Muscle of leg (tissue), 16 donors: ENCODE measurements at places on chromosomes 13 and 19. TPM values are rescaled to one million over a fixed set of nuclear protein-coding genes. Genes with fewer than 3 reads are reported as not detected.

The CEACAM20 gene
- total RNA-seq: not detected

GRCh38 chr13:97221466-97221865 is 667 bp upstream of the MBNL2 start:
- H3K27ac ChIP-seq: peak overlapping the region; percentile 91
- H3K27me3 ChIP-seq: no peaks in the 10 kb centered on the region
- H3K4me3 ChIP-seq: peak overlapping the region; percentile 71

The CDX2 gene
- not detected for total RNA-seq

The LRP3 gene
- 20.8 TPM for total RNA-seq

- H3K4me1 ChIP-seq: no peaks in the 10 kb centered on the region
- no peak overlapping the region for H3K27ac ChIP-seq
- no peaks in the 10 kb centered on the region for H3K36me3 ChIP-seq
Measured at GRCh38 chr13:60431108-60431700, 34.2 kb downstream of the TDRD3 start.

- peak; percentile 25 for DNase-seq
- peaks cover 11% of the 10 kb centered on the region for H3K36me3 ChIP-seq
- H3K4me3 ChIP-seq: no peak overlapping the region
- peaks cover 11% of the 10 kb centered on the region for H3K4me1 ChIP-seq
- H3K27me3 ChIP-seq: no peaks in the 10 kb centered on the region
Measured at GRCh38 chr13:106561551-106562170, 6.3 kb downstream of the ARGLU1 start.

The VSIG10L gene
- total RNA-seq: 0.49 TPM

GRCh38 chr13:21576426-21576825 is 27.5 kb downstream of the MICU2 start:
- H3K4me3 ChIP-seq: no peak overlapping the region
- no peaks in the 10 kb centered on the region for H3K36me3 ChIP-seq
- no peak overlapping the region for H3K27ac ChIP-seq
- peaks cover 5% of the 10 kb centered on the region for H3K4me1 ChIP-seq

- DNase-seq: peak; percentile 30
- H3K27ac ChIP-seq: peak overlapping the region; percentile 37
- H3K36me3 ChIP-seq: no peaks in the 10 kb centered on the region
- H3K4me1 ChIP-seq: no peaks in the 10 kb centered on the region
Measured at GRCh38 chr13:75760131-75761021, 124.2 kb downstream of the LMO7 start.

GRCh38 chr13:96238241-96238640 is 148.3 kb downstream of the HS6ST3 start:
- no peak overlapping the region for H3K4me3 ChIP-seq
- no peaks in the 10 kb centered on the region for H3K36me3 ChIP-seq
- H3K27ac ChIP-seq: no peak overlapping the region
- no peaks in the 10 kb centered on the region for H3K27me3 ChIP-seq

The ATP1A3 gene
- 0.18 TPM for total RNA-seq

GRCh38 chr13:97028441-97029299 is 34.4 kb upstream of the OXGR1 start:
- no peaks in the 10 kb centered on the region for H3K36me3 ChIP-seq
- no peaks in the 10 kb centered on the region for H3K4me1 ChIP-seq
- no peak overlapping the region for H3K27ac ChIP-seq
- H3K27me3 ChIP-seq: no peaks in the 10 kb centered on the region
- DNase-seq: peak; percentile 76
- H3K4me3 ChIP-seq: no peak overlapping the region

DNA sequence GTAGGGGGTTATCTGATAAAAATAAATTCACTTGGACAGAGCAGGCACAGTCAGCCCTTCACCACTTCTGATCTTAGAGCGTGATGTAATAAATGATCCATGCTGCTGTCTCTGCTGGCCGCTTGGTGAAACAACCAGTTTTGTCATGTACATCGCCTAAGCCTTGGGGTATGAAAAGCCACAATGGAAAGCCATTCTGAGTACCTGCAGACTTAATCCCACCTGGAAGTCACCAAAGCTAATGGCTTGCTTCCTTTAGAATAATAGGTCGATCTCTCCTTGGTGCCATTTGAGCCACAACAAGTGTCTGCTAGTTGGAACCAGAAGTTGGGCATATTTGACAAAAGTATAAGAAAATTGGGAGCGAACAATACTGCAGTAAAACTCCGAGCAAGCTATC is 1649.7 kb upstream of the SPRY2 start:
- H3K36me3 ChIP-seq: no peaks in the 10 kb centered on the region
- no peak for DNase-seq
- H3K27ac ChIP-seq: no peak overlapping the region
- H3K4me3 ChIP-seq: no peak overlapping the region
- no peaks in the 10 kb centered on the region for H3K27me3 ChIP-seq

DNA sequence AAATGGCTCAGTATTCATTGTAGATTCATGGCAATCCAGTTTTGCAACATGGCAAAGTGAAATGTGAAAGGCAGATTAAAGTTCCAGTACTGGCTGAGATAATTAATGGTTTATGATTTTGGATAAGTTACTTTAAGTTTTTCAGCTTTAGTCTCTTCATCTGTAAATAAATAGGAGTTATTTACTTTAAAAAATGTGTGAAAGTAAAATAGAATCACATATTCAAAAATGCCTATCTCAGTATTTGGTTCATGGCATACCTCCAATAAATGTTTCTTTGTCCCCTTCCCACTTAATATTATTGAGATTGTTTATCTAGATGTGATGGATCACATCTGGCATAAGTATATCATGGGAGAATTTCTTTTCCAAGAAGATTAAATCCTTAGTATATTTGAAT is 426.0 kb downstream of the GPC5 start:
- no peak overlapping the region for H3K4me3 ChIP-seq
- H3K4me1 ChIP-seq: no peaks in the 10 kb centered on the region
- H3K27ac ChIP-seq: no peak overlapping the region
- no peaks in the 10 kb centered on the region for H3K27me3 ChIP-seq
- no peak for DNase-seq
- H3K36me3 ChIP-seq: no peaks in the 10 kb centered on the region

The FAM216B gene
- total RNA-seq: 0.09 TPM

The ZNF560 gene
- total RNA-seq: 0.13 TPM

DNA sequence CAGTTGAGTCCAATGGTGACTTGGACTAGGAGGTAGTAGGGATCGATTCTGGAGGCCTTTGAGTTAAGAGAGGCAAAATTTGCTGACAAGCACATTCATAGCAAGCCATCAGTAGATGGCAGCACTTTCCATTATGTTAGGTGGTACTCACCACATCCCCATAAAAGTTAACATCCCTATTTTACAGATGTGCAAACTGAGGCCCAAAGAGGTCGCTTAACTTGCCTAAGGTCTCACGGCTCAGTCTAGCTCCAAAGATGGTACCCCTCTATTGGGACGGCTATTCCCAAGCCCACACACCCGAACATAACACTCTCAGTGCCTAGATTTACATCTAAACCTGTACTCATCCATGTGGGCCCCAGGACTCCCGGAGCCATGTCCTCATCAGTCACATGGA is 21.5 kb upstream of the FOSB start:
- no peak overlapping the region for H3K4me3 ChIP-seq
- H3K4me1 ChIP-seq: peaks cover 52% of the 10 kb centered on the region
- DNase-seq: no peak
- H3K27me3 ChIP-seq: no peaks in the 10 kb centered on the region
- H3K36me3 ChIP-seq: no peaks in the 10 kb centered on the region

The BEST2 gene
- not detected for total RNA-seq

GRCh38 chr13:109870696-109871370 is 84.5 kb upstream of the IRS2 start:
- H3K36me3 ChIP-seq: no peaks in the 10 kb centered on the region
- H3K27ac ChIP-seq: no peak overlapping the region
- H3K4me3 ChIP-seq: no peak overlapping the region
- H3K27me3 ChIP-seq: no peaks in the 10 kb centered on the region
- no peaks in the 10 kb centered on the region for H3K4me1 ChIP-seq
- no peak for DNase-seq

The ELAVL3 gene
- 0.09 TPM for total RNA-seq

- H3K4me1 ChIP-seq: peaks cover 19% of the 10 kb centered on the region
- H3K36me3 ChIP-seq: peaks cover 2% of the 10 kb centered on the region
- no peak overlapping the region for H3K27ac ChIP-seq
- peak; percentile 62 for DNase-seq
- H3K27me3 ChIP-seq: peaks cover 58% of the 10 kb centered on the region
- H3K4me3 ChIP-seq: peak overlapping the region; percentile 8
Measured at GRCh38 chr19:7862413-7862951, 11.7 kb downstream of the PRR36 start.
